ENCODE measurements at places on chromosomes 11 and 22. TPM values are rescaled to one million over a fixed set of nuclear protein-coding genes. Genes with fewer than 3 reads are reported as not detected.

The SGSM1 gene
- 10.6 TPM for total RNA-seq

The CCDC116 gene
- total RNA-seq = 0.57 TPM

The CARNS1 gene
- 1.3 TPM for total RNA-seq

The C11orf97 gene
- not detected for total RNA-seq

The PKP3 gene
- total RNA-seq = 78.5 TPM

The OR52A1 gene
- not detected for total RNA-seq

The HEPN1 gene
- not detected for total RNA-seq

DNA sequence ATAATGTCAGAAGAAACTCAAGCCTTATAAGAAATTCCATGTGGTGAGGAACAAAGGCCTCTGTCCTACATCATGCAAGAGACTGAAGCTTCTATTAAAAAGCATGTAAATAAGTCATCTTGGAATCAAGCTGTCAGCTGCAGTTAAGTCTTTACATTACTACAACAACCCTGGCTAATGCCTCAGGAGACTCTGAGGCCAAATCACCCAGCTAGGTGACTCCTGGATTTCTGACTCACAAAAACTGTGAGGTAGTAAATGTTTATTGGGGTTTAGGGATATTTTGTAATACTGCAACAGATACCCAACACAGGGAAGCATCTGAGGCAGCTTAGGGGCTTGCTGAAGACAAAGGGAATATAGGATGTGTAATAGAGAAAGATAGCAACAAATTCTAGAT lies 89.6 kb downstream of the C11orf87 start:
- DNase-seq = no peak

GRCh38 chr11:60764879-60765278 lies 8.2 kb downstream of the MS4A15 start:
- no peak for DNase-seq

- no peak for DNase-seq
Observed at GRCh38 chr11:75966537-75967287, 151.7 kb downstream of the UVRAG start.

DNA sequence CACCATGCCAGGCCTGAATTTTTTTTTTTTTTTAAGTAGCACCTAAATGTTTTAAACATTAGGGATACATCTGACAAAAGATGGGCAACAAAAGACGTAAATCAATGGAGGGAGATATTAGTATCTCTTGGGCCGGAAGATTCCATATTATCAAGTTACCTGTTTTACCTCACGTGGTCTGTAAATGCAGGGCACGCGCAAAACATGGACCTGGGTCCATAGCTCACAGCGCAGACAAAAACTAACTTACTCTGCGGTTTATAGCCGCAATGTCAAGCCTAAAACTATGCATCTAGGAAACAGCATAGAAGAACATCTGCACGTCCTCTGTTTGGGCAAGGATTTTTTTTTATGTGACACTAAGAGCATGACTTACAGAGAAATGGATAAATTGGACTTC lies 31.5 kb upstream of the PANX2 start:
- no peak for DNase-seq

GRCh38 chr11:121435132-121435531 lies 17.0 kb upstream of the SORL1 start:
- DNase-seq = no peak

GRCh38 chr11:77502346-77502905 lies 28.5 kb upstream of the PAK1 start:
- DNase-seq = no peak

GRCh38 chr11:19935507-19935906 lies 222.9 kb downstream of the NAV2 start:
- DNase-seq = no peak

DNA sequence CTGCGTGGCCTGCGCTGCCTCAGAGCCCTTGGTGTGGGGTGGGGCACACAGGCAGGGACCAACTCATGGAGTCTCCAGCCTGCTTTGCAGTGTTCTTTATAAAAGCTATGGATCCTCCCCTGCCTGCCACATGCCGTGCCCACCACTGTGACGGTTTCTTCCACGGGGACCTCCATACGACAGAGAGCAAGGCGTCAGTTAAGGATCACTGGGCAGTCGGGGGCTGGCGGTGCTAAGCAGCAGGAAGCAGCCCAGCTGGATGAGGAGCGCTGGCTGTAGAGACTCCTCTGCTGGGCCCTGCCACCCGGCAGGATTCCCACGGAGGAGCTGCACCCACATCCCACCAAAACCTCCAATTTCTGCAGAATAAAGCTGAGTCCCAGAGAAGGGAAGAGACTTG lies 23.1 kb upstream of the EFCAB6 start:
- no peak for DNase-seq

- no peak for DNase-seq
Observed at GRCh38 chr11:61375761-61376108, 13.6 kb downstream of the TMEM138 start.

GRCh38 chr22:23777776-23778576 lies 5.3 kb downstream of the MMP11 start:
- no peak for DNase-seq

GRCh38 chr11:129280027-129280811 lies 88.1 kb upstream of the ARHGAP32 start:
- no peak for DNase-seq

DNA sequence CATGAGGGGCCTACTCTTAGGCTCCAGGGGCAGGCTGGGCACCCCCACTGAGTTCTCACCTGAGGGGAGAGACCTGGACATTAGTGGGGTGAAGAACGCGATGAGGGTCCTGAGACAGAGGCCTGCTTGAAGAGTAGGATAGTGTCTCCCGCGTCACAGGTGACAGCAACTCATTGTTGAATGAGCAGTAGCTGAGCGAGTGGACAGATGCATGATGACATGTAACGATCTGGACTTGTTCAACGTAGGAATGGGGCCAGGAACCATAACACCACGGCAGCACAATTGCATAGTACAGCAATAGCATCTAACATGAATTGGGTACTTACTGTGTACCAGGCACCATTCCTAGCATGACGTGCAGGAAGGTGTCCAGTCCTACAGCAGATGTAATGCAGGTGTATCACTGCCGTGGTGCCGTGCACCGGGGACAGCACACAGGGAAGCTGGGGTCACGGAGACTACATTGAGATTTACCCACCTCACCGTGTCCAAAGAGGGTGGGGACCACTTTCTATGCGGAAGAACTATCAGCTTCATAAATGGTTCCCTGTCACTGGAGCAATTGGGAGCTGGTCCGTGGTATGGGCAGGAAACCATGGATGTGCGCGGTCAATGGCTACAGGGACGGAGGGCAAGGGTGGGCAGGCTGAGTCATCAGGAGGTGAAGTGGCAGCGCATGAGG lies 1019.1 kb downstream of the TBC1D22A start:
- no peak for DNase-seq

- DNase-seq = no peak
Observed at GRCh38 chr11:69834251-69834650, 15.0 kb upstream of the FGF3 start.

DNA sequence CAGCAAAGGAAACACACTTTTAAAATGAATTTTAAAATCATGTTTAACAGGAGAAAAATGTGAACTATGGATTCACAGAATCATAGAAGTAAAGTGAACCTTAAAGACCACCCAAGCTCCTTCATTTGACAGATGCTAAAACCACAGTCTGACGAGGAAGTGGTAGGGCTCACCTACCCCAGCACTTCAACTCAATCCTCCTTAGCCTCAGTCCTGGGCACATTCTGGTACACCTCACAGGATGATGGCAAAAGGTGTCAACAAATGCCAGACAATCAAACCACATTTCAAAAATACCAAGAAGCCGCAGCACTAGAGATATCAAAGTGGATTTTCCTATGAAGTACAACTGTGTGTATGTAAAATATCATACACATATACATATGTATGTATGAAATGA lies 43.1 kb downstream of the PITPNB start:
- no peak for DNase-seq

DNA sequence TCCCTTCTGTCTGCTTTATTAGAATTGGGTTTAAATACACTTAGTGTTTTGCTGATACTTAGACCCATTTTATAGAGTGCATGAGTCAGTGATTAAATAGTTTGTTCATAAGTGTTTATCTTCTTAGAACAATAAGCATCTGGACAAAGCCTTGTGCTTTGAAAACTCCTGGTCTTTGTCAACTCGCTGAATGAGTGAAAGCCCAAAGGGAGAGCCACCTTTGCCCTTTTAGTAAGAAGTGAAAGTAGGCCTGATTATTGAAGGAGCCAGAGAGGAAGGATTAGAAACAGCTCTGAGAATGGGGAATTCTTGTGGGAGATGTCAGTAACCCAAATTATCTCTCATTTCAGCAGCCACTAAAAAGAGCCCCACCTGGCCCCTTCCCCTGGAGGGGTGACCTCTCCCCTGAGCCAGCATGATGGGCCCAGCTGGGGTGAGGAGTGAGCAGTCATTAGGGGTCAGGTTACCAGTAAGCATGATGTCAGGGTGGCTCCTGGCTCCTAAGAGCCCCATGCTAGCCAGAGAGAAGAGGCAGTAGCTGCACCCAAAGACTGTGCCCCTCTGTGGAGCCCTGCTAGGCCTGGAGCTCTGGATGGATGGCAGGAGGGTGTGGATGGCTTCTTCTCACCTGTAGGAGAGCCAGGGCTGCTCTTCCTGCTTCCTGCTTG lies 125.1 kb upstream of the E2F8 start:
- no peak for DNase-seq

GRCh38 chr11:117780456-117780855 lies 16.6 kb downstream of the DSCAML1 start:
- DNase-seq = no peak

DNA sequence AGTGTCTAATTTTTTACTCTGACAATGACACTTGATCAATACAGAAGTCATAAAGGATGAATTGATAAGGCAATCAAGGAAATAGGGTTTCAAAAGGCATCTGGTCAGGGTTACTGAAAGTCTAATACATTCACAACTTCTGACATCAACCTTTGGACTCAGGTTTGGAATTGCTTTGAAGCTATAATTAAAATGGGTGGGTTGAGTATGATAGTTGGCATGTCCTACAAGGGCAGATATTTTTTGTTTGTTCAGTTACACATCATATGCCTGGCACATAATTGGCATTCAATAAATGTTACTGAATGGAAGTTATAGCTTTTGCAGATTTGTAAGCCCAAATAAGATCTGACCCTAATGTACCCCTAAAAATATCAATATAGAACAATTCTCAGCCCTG lies 7.3 kb upstream of the FUT4 start:
- no peak for DNase-seq

DNA sequence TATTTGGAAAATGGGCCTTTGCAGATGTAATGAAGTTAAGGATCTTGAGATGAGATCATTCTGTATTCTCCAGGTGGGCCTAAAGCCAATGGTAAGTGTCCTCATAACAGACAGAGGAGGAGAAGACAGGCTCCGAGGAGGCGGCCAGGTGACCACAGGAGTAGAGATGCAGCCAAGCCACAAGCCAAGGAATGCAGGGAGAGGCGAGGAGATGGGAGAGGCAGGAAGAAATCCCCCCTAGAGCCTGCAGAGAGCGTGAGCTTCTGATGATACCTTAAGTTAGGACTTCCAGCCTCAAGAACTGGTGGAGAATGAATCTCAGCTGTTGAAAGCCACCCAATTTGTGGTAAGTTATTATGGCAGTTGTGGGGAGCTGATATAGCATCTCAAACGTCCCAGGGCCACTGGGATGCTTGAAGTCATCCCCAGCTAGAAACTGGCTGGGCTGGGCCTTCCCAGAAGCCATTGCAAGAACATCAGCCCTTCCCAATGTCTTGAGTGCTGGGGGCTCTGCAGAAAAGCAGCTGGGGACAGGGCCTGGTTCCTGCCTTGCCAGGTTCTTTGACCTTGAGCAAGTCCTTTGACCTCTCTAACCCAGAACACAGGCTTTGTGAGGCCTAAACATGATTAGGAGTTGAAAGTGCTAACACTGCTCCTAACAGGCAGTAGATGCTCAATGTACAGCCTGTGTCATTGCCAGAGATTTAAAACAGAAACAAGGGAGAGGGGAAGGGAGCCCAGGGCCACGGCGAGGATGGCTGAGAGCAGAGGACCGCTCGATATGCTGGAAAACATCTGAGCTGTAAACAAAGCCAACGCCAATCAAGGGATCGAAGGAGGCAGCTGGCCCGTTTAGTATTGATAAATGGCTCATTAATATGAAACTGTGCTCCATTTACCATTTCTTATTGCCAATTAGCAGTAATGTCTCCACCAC lies 632.3 kb downstream of the TBC1D22A start:
- no peak for DNase-seq

GRCh38 chr11:1230121-1230455 lies 7.2 kb downstream of the MUC5B start:
- DNase-seq = no peak

DNA sequence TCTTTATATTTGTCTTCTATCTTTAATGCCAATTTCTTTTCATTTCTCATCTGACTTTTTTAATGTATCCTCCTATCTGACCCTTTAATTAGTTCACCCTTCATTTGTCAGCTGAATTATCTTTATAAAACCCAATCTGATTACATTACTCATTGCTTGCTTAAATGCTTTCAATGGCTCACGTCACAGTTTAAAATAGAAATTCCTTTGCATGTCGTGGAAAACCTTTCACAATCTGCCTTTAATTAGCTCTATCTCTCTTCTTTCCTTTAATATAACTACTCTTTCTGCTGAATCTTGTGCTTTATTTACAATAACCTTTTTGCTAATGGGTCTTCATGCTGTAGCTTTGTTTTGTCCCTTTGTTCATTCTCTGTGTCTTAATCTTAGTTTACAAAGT lies 125.7 kb downstream of the DYNC2H1 start:
- no peak for DNase-seq

GRCh38 chr22:23130697-23131096 lies 11.1 kb downstream of the RSPH14 start:
- no peak for DNase-seq

DNA sequence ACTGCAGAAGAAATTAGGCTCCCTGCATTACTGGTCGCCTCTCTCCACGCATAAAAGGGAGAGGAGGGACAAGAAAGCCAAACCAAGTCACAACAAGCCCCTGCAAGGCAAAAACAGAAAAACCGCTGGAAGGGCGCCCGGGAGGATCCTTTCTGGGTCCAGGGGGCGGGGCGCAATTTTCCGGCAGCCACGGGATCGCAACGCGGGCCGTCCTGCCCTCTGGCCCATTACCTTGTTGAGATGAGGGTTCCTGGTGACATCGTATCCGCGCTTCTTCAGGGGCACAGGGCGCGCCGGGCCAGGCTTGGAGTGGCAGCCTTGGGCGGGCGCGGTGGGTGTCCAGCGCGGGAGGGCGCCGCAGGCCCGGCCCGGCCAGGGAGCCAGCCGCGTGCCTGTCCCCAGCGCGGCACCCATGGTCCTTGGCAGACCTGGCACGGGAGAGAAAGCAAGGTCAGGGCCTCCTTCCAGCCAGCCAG lies 847 bp downstream of the ME3 start:
- DNase-seq = peak; percentile 91
